ENCODE measurements at places on chromosomes 7 and 10.

- DNase-seq, result no peak
Measured at GRCh38 chr7:37728747-37729146, 45.2 kb downstream of the GPR141 start.

- DNase-seq, result no peak
Measured at GRCh38 chr7:128137181-128137580, 103.9 kb upstream of the LEP start.

- DNase-seq, result no peak
Measured at GRCh38 chr10:48555310-48556042, 49.4 kb downstream of the ARHGAP22 start.

- no peak for DNase-seq
Measured at GRCh38 chr7:121872831-121873288, at the start of gene PTPRZ1. PTPRZ1 (plus strand) TSS chr7:121873161; CDS start chr7:121873500, 339 bp downstream.

DNA sequence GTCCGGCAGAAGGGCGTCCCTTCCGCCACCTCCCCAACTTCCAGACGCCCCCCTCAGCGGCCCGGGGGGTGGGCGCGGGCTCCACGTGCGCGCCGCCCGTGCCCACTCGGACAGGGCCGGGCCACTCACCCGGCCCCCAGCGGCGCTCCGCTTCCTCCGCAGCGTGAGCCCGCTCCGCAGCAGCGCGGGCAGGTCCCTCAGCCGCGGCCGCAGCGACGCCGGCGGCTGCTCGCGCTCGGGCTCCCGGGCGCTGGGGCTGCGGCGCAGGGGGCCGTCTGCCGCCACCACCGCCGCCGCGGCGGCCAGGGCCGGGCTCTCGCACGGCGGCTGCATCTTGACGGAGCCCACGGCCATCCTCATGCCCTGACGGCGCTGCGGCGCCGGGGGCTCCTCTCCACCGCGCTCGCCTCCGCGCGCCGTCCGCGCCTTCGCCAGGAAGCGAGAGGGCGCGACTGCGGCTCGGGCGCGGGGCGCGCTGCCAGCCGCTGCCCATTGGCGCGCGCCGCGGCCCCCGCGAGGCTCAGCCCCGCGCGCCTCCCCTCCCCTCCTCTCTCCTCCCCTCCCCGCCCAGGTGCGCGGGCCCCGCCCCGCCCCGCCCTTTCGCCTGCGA lies at the start of gene RAPGEF5:
TSS of gene RAPGEF5 (minus strand) at position 454 of the 610 bp plus-strand sequence. CDS start at position 360, 94 bp downstream.
- no peak for DNase-seq

GRCh38 chr10:58820861-58821751 lies 308.4 kb downstream of the BICC1 start:
- no peak for DNase-seq
